ENCODE measurements at places on chromosomes 11 and 22. TPM values are rescaled to one million over a fixed set of nuclear protein-coding genes. Genes with fewer than 3 reads are reported as not detected.

NELL1 gene
- 36.6 TPM for total RNA-seq

C11orf21 gene
- total RNA-seq, result 0.25 TPM

GAB4 gene
- total RNA-seq, result not detected

HORMAD2 gene
- total RNA-seq, result 0.25 TPM

GDPD4 gene
- total RNA-seq, result not detected

HPX gene
- 1.5 TPM for total RNA-seq

CBLIF gene
- not detected for total RNA-seq

Data from temporal lobe (tissue), 4 donors.